ENCODE measurements at places on chromosomes 11 and 22. TPM values are rescaled to one million over a fixed set of nuclear protein-coding genes. Genes with fewer than 3 reads are reported as not detected.
A peak's percentile ranks its signal among the peaks of the same experiment; 100 is the strongest.

Gene APOL5
- polyA plus RNA-seq: 0.19 TPM

Gene CCDC89
- polyA plus RNA-seq: 4.0 TPM

GRCh38 chr11:120581313-120581712, 69.8 kb downstream of the GRIK4 start:
- no peak for DNase-seq

- DNase-seq: no peak
These were observed 67.4 kb upstream of the CLTCL1 start for GRCh38 chr22:19358703-19359553.

DNA sequence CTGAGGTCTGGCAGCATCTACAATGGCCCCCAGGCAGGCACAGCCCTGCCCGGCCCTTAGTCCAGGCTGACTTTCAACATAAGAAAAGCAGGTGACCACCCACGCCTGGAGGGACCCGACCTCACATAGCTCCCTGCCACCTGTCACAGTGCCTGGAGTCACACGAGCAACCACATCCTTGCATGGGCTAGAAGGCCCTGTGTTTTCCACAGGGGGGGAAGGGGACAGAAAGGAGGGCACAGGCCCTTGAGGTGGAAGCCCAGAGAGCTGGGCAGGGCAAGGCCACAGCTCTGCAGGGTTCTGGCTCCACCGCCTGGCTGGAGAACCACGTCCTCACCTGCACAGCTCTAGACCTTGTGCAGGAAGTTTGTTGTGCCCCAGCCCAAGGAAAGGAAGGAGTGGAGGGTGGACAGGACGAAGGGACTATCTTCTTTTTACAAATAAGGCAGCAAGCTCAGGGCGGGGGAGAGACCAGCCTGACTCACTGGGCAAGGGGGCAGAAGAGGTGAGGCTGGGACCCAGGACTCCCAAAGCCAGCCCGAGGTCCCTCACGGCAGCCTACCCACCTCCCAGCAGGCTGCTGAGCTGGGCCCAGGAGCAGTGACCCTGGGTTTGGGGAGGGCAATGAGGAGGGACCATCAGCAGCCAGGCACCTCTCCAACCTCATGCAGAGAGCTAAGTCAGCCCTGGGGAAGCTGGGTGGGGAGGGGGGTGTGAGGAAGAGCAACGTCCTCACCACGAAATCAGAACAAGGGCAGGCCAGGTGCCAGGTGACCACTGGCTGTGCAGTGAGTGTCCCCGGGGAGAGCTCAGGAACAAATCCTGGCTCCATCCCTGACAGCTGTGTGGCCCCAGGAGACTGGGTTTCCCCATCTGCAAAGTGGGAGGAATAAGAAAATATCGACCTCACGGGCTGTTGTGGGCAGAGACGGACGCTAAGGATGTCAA, 4.3 kb downstream of the C1QTNF6 start:
- no peak for DNase-seq

- peak; percentile 49 for DNase-seq
These were observed 50.5 kb downstream of the SWAP70 start for GRCh38 chr11:9714272-9714940.

DNA sequence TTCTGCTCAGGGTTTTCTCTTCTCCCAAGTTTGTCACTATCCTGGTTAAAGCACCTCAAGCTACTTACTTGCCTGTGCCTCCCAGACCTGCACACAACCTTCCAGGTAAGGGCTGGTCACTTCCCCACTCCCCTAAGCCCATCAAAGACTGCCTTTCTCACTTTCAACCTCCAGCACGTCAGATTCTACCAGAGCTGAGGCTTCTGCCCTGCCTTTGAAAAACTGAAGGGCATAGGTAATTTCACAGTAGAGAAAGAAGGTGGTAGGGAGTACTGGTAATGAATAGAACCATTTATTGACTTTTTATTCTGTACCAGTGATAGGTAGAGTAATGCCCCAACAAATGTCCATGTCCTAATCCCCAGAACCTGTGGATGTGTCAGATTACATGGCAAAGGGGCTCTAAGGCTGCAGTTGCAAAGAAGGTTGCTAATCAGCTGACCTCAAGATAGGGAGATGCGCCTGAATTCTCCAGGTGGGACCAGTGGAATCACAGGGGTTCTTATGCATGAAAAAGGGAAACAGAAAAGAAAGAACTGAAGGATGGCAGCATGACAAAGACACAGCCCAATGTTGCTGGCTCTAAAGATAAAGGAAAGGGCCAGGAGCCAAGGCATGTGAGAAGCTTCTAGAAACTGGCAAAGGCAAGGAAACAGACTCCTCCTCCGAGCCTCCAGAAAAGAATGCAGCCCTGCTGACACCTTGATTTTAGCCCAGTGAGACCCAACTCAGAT, 89.0 kb downstream of the SLC1A2 start:
- DNase-seq: no peak

GRCh38 chr11:56495117-56495516, 3.9 kb upstream of the OR5M8 start:
- no peak for DNase-seq

All from IMR-90 (cell line).